Stimulated activated CD8-positive, alpha-beta memory T cell treated with anti-CD3 and anti-CD28 coated beads, Interleukin-7, amount 100 ng/mL, for 48 hours (primary cell): ENCODE measurements at places on chromosomes 3 and 15.

DNA sequence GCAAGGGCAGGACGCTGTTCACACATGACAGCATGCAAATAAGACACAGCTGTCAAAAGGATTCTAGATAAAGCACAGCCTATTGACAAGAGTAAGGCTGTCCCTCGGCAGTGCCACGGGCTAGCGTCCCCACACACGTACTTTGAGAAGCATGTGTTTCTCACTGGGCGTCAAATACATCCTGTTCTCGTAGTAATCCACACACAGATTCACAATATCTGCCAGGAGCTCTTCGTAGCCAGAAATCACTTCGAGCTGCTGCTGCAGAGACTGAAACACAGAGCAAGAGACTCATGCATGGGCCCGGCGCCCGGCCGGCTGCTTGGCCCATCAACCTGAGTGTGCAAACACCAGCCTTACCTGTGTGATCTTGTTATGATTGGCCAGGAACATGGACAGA is 41.1 kb downstream of the CYFIP1 start:
- no peak for DNase-seq

DNA sequence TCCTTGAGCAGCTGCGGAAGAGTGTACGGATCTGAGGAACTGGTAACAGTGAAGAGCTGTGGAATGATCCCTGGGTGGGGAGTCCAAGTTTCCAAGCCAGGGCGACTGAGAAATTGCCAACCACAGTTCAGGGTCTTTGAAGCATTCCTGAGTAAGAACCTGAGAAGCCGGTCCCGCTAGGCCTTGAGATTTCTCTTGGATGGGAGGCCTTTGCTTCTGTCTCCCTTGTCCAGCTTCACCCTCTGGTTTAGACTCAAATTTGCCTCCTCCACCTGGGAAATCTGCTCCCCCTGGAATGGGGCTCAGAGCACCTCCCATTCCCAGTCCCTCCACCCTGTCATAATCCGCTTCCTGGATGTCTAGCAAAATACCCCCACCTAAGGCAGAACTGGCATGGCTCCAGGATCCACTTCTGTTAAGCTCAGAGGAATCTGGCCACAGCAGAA is 127.7 kb upstream of the DLG1 start:
- DNase-seq: no peak

- DNase-seq: no peak
These were observed 3.5 kb downstream of the SLITRK3 start for GRCh38 chr3:165192610-165193192.

GRCh38 chr15:33296856-33297255 is 13.9 kb upstream of the RYR3 start:
- DNase-seq: no peak

- no peak for DNase-seq
These were observed 93.4 kb downstream of the MBNL1 start for GRCh38 chr3:152362086-152362485.

DNA sequence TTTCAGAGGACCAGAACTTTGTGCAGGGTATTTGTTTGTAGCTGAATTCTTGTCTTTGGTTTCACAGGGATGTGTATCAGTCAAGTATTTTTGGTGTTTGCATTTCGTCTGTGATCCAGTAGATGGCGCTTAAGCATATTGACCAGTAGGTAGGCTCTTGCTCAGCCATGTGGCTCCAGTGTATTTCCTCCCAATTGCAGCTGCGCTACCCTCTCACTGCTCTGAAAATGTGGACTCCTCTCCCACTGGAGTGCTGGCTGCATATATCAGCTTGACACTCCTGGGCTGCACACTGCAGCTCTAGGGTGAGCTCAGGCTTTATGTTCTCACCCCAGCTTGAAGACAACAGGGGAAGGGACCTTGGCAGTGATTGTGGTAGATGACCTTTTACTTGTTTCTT is 1264.3 kb upstream of the ALCAM start:
- no peak for DNase-seq

DNA sequence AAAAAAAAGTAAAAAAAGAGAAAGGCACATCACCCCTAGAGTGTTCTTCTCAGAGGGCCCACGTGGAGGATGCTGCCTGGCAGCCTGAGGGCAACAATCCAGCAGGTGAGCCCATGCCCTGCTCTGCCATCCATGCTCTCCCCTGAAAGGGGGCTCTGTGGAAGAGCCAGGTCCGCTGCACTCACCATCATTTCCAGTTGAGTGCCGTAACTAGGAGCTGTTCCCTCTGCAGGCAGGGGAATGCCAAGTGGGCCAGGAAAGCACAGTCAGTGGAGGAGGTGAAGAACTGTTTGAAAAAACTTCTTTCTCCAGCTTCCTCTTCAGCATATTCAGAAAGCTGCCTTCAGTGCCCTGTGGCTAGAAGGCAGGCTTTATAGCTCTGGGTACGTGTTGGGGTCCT is 84.1 kb downstream of the ABHD5 start:
- no peak for DNase-seq

DNA sequence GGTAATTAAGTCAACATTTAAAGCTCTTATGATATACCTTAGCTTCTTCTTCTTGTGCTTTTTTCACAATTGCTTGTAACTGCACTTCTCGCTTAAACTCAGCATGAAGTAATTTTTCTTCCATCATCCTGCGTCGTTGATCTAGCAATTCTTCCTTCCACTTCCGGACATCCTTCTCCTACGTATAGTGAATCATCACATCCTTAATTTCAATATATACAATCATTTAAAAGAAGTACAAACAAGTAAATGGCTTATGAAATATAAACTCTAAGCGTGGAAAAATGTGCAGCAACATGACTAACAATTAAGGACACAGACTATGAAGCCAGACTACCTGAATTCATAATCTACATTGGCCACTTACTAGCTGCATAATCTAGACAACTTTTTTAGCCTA is 151.4 kb downstream of the SCAPER start:
- no peak for DNase-seq

DNA sequence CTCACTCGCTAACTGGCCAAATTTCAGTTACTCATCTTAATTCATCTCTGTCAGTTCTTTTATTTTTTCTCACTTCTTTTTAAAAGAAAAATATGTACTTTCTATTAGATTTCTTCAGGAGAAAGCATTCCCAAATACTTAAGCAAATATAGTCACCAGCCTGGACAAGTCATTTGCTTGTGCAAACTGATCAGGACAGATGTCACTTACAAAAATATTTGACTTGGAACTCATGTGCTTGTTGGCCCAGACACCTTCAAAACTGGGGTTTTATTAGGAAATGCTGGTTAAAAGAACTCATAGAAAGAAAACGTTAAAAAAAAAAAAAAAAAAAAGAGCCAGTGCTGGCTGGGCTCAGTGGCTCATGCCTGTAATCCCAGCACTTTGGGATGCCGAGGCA is 31.3 kb upstream of the FOXP1 start:
- no peak for DNase-seq

DNA sequence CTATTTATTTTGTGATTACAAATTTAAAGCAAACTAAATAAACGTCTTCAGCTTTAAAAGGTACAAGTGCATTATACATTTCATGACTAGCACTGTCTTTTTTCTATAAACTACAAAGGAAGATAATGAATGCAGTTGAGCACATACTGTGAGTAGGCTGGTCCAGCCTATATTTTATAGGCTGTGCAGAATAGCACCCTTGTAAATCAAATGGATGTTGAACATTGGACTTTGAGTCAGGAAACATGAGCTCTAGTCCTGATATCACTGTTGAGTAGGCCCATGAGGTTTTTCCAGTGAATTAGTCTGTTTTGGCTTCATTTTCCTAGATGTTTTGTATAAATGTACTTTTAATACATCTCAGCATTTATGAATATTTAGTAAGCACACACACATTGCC is 447.3 kb upstream of the KCNMB2 start:
- DNase-seq: no peak

- no peak for DNase-seq
These were observed 87.7 kb downstream of the ATP10A start for GRCh38 chr15:25775317-25775912.

GRCh38 chr3:133444423-133444774 is 44.5 kb downstream of the BFSP2 start:
- DNase-seq: no peak

DNA sequence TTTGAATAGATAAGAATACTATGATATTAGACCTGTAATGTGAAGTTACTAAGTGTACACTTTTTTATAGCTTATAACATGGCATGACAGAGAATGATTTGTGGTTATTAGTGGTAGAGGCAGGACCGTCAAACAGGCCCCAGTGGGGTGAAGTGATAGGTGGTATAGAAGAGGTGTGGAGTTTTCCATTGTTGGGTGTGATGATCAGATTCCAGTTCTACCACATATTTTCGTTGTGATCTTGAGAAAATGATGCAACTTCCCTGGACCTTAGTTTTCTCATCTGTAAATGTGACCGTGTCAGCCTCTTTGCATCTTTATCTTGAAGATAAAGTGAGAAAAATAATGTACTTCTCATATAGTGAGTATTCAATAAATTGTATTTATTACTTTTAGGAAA is 30.3 kb upstream of the UTS2B start:
- DNase-seq: no peak

- DNase-seq: peak; percentile 52
These were observed 829 bp upstream of the SKIL start for GRCh38 chr3:170356596-170357175.

DNA sequence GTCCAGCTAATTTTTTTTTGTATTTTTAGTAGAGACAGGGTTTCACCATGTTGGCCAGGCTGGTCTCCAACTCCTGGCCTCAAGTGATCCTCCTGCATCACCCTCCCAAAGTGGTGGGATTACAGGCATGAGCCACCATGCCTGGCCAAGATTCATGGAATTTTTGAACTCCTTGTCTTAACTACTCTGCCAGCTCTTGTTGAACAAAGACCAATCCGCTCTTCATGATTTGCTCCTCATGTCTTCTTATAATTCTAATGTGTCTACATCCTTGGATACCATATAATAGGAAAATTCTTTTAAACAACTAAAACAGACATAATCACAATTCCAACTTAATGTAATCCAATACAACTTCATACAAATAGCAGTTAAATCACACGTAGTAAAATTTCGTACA is 21.3 kb downstream of the UBA5 start:
- no peak for DNase-seq

DNA sequence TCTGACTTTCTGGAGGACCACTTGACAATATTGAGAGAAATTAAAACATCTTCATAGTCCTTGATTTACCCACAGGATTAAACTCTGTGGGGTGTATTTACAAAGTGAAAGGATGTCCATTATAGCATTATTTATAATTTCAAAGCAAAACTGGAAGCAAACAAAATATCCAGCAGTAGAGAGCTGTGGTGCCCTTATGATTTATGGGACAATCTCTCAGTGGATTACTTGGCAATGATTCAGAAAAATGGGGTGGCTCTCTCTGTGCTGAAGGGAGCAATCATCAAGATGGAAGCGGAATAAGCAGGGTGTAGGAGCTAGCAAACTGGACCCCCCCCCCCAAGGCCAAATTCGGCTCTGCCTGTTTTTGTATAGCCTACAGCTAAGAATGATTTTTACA is 9.0 kb downstream of the PPCDC start:
- no peak for DNase-seq

DNA sequence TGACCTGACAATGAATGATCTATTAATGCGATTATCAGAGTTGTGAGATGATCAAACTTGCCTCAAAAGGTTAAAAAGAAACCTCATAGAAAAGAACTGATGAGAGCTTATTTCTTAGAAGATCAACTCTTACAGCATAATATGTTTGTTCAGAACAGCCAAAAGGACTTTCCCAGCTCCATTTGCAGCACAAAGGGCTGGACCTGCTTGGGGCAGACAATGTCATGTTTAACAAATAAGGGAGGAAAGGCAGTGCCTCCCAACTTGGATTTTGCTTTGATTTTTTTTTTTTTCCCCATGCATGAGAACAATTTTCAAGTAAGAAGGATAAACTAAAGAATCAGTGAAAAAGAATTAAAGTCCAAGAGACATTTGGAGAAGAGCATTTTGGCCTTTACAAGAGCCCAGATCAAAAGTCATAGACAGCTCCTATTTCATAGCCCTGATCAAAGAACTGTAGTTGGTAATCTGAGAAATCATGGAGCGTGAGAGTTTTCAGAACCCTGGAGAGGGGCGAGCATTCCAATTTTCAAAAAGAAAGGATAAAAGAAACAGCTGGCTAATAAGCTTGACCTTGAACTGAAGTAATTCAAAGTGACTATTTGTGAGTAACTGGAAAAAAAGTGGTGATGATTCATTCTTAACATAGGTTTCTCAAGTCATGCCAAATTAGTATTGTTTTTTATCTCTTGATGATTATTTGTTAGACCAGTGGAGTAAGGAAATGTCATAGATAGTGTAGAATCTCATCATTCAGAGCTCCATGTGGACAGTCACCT is 136.0 kb upstream of the CFAP20DC start:
- no peak for DNase-seq

DNA sequence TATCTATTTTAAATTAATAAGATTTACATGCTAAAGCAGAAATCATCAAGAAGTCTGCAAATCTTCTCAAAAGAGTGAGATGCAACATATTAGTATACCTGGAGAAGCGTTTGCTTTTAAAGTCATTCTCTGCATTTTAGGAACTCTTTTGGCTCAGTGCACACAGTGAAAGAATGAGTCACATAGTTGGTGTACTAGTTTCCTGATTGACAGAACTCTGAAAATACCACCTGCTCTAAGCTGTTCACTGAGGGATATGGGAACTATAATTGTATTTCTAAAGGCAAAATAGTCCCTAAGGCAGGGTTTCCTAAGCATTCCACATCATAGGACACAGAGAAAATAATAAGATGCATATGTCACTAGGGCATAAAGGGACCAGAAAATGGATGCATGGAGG is 838.5 kb downstream of the DIPK2A start:
- DNase-seq: no peak

GRCh38 chr3:56294286-56294685 is 174.0 kb downstream of the ERC2 start:
- DNase-seq: no peak

- no peak for DNase-seq
These were observed 227.8 kb upstream of the CTNNB1 start for GRCh38 chr3:40971191-40972168.

DNA sequence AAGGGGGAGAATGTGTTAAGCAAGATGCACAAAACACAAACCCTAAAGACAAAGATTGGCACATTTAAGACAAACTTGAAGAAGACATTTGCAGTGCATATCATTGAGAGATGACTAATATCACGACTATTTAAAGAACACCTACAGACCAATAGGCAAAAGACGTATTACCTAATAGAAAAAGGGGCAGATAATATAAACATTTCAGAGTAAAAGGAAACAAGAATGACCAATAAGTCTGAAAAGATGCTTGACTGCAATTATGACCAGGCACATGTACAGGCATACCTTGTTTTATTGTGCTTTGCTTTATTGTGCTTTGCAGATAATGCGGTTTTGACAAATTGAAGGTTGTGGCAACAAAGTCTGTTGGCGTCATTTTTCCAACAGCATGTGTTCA is 4.9 kb downstream of the HACD3 start:
- no peak for DNase-seq

DNA sequence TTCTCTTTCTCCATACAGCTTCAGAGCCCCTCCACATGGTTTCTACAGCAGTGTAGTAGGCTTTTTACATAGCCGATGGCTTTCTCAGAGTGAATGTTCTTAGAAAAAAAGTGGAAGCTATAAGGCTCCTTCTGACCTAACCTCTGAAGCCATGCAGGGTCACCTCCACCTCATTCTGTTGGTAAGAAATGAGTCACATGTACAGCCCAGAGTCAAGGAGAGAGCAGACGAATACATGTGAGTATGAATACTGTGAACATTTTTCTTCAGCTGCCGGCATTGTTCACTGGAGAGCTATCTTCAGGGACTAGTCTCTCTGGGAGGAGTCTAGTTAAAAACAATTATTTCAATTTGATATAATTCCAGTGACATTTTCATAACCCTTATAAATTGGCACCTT is 68.2 kb upstream of the THRB start:
- DNase-seq: no peak

- DNase-seq: no peak
These were observed 60.1 kb downstream of the MBNL1 start for GRCh38 chr3:152328841-152329240.
